Stimulated activated CD8-positive, alpha-beta memory T cell treated with anti-CD3 and anti-CD28 coated beads, Interleukin-2, amount 100 ng/mL, for 1 hour (primary cell): ENCODE measurements at places on chromosomes 11 and 22.

GRCh38 chr11:629237-629583, 2.2 kb upstream of the SCT start:
- DNase-seq: no peak

DNA sequence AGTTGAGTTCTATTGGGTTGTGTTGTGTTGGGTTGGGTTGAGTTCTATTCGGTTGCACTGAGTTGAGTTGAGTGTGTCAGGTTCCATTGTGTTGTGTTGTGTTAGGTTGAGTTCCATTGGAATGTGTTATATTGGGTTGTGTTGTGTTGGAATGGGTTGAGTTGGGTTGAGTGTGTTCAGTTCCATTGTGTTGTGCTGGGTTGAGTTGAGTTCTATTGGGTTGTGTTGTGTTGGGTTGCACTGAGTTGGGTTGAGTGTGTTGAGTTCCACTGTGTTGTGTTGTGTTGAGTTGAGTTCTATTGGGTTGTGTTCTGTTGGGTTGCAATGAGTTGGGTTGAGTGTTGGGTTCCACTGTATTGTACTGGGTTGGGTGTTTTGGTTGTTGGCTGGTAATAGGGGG, 35.5 kb downstream of the ALX4 start:
- no peak for DNase-seq

DNA sequence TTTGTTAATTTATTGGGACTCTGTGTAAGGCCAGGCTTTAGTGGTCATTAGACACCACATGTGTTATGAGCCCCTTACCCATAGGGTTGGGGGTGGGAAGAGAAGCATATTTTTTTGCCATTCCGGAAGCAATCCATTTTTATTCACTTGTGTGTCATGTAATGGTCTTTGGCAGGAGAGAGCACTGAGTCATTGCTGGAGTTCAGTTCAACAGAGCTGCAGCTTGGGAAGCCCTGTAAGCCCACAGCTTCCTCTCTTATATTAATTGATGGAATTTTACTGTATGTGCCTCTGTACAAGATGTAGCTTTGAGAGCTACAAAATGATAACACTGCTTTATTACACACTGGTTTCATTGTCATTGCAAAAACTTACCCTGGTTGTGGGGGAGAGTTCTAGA, 177.3 kb upstream of the SORL1-AS1 start:
- no peak for DNase-seq

DNA sequence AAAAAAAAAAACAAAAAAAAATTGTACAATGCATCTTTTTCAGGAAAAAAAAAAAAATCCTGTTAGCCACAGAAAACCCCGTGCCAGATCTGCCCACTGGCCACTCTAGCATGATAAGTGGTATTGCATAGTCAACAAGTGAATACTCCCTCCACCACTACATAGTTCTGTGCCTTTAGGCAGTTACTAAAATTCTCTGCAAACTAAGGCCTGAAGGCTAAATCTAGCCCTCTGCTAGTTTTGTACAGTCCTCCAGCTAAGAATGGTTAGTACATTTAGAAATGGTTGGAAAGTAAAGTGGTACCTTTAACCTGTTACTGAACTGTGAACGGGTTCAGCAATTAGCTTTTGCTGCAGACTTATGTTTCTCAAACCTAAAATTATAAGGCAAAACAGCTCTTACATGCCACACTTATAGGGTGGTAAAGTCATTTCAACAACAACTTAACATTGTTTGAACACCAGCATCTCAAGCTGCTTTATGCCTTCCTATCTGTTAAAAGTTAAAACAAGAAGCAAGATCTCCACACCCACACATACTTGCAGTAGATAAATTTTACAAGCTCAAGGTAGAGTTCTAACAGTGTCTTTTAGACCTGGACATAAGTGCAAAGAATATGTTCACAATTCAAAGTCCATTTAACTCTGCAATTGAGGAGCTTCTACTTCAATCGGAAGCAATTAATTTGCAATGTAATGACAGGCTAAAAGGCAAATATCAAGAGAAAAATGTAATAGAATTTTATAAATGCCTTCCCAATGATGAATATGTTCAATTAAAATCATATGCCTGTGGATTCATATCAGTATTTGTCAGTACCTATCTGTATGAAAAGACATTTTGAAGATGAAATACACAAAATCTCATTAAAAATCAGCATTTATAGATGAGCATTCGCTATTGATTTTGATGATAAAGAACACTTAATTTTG, 7.3 kb downstream of the C11orf71 start:
- no peak for DNase-seq

GRCh38 chr22:45088576-45088975, 75.1 kb upstream of the NUP50 start:
- DNase-seq: no peak

DNA sequence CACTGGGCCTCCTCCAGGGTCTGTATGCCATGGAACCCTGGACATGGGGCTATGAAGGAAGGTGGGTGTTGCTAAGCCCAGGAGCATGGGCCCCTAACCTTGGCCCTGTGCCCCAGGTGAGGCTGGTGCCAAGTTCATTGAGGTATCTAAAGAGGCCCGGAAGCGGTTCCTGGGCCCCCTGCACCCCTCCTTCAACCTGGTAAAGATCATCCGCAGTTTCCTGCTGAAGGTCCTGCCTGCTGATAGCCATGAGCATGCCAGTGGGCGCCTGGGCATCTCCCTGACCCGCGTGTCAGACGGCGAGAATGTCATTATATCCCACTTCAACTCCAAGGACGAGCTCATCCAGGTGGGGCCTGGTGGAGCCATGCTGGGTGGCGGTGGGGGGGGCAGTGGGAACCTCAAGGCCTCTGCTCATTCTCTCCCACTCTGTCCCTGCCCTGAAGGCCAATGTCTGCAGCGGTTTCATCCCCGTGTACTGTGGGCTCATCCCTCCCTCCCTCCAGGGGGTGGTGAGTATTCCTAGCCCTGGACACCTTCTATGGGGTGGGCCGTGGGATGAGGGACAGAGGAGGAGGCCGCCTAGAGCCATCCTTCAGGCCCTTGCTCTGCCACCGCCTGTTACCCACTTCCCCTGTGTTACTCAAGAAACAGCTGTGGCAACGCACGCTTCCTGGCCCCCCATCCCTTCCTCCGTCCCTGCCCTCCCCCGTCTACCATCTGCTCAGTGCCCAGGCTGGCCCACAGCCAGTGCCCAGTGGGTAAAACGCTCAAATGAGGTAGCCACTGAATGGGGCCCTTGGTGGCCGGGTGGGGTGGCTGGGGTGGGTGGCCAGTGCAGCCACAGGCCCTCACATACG, 3.0 kb downstream of the PNPLA2 start:
- DNase-seq: no peak

- no peak for DNase-seq
Measured at GRCh38 chr11:101279728-101280127, 150.1 kb upstream of the PGR start.

GRCh38 chr11:66056501-66056900, 4.3 kb downstream of the SF3B2 start:
- DNase-seq: no peak

- DNase-seq: no peak
Measured at GRCh38 chr11:12679471-12679870, 5.2 kb downstream of the TEAD1 start.

GRCh38 chr11:81870815-81871214, 862.8 kb downstream of the FAM181B start:
- DNase-seq: no peak

- DNase-seq: no peak
Measured at GRCh38 chr11:128575961-128576350, 11.4 kb downstream of the ETS1 start.

GRCh38 chr22:36182056-36182455, 19.6 kb downstream of the APOL4 start:
- DNase-seq: no peak

GRCh38 chr11:125627236-125627910, 2.4 kb downstream of the CHEK1 start:
- DNase-seq: no peak

- DNase-seq: no peak
Measured at GRCh38 chr11:71491940-71492339, 35.1 kb upstream of the KRTAP5-7 start.

DNA sequence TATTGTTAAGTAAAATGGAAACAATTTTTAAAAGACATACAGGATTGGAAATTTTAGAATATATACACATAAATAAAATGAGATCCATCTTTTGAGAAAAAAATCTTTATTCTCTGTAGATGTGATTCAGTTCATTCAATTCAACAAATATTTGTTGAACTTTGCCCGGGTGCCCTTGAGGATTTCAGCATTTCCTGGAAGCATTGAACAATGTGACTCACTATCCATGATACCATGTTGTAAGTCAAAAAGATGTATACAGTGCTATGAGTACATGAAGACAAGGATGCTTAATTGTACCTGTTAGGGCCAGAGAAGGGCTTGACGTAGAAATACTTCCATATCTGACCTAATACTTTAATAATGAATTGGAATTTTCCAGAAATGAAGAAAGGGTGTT, 353.7 kb downstream of the METTL15 start:
- no peak for DNase-seq

- DNase-seq: no peak
Measured at GRCh38 chr11:9893474-9893873, 229.6 kb downstream of the SWAP70 start.

DNA sequence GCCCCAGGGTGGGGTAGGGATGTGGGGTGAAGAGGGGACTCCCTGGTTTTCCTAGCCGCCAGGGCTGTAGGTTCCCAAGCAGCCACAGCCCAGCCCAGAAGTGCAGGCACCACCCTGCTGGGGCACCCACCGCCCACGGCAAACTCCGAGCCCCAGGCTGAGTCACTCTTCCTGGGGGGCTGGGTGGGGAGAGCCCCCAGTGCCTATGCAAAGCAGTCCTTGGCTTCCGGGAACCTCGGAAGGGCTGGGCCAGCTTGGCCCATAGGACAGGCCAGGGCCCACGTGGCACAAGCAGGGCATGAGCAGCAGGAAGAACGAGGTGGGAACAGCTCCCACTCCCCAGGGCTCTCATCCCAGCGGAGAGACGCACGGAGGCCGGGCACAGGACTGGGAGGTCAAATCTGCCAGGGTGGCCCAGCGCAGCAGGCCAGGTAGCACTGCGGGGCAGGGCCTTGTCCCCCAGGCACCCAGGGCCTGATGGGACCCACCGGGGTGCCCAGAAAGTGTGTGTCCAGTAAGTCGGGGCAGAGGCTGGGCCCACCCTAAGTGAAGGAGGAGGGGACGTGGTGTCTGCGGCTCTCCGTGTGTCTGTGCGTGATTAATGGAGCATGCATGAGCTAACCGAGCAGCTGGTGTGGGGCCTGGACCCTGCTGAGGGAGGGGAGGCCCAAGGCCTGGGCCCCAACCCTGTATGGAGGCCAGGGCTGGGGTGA, 4.6 kb upstream of the IL17REL start:
- DNase-seq: no peak

DNA sequence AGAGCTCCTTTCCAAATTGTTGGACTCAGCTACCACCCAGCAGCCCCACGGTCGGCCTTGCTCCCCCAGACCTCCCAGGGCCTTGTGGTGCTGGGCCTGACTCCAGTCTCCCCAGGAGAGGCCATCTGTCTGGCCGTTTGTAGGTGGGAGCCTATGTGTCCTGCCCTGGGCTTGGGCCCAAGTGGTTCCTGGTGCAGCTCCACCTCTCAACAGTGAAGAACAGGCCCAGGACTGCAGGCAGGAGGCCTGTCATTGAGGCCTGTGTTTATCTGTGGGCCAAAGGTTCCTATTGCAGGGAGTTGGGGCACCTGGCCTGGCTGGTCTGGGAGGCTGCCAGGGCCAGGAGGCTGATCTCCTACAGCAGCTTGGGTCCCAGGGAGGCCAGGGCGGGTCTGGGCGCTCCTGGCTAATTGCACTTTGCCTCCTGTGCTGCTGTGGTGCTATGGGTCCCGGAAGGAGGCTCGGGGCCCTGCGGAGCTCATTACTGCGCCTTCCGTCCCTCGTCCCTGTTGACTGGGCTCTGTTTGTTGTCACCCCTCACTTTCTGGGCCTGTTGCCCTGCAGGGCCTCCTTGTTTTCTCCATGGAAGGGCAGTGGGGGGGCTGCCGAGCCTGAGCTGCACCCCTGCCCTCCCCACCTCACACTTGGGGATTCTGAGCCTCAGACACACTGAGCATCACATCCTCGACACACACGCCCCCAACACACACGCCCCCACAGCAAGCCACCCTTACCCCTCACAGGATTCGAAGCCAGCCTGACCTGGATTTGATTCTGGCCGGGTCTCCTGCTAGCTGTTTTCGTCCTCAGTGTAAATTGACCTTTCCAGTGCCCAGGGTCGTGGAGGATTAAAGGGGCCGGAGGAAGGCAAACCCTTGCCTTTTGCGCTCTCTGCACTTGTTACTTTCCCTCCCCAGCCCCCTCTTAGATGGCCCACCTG, 6.8 kb upstream of the OMP start:
- no peak for DNase-seq

- DNase-seq: no peak
Measured at GRCh38 chr11:106233191-106233590, 155.7 kb downstream of the AASDHPPT start.

- DNase-seq: no peak
Measured at GRCh38 chr11:44575288-44575672, 9.8 kb downstream of the CD82 start.

GRCh38 chr11:75814363-75814676, 690 bp upstream of the UVRAG start:
- DNase-seq: no peak

DNA sequence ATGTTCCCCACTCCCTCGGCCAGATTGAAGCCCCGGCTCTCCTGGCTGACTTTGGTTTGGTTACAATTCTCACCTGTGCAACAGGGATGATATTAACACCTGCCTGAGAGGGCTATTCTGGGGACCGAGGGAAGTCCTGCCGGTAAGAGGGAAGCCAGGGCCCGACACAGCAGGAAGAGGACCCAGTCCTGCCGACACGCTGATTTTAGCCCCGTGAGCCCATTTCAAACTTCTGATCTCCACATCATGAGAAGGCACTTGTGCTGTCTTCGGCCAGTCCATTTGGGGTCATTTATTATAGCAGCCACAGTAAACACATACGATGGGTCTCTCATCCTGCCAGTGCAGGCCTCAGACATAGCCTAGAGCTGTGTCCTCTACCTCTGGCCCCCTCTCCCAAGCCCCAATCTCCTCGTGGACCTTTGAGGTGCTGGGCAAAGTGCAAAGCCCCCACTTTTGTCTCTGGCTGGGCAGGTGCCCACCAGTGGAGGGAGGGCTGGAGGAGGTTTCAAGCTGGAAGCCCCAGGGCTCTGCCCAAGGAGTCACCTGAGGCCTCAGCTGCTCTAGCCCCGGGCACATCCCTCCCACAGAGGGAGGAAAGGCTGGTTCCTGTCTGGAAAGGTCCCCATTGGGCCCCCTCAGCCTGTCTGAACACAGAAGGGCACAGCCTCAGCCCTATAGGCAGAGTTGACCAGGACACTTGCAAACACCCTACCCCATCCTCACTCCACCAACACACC, 59.1 kb upstream of the FGF3 start:
- no peak for DNase-seq

DNA sequence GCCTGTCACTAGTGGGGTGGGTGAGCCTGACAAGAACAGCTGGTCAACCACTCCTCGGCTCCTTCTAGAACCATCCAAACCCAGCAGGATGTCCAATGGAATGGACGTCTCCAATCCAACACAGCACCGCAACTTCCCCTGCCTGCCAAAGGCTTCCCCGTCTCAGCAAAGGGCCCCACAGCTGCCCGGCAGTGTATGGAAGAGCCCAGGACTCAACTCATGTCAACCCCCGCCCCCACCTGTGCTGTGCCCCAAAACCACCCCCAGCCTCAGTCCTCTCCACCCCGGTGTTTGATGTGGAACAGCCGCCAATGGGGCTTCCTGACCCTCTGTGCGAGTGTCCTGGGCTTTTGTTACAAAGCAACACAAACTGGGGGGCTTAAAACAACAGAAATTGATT, 223.8 kb downstream of the CTTN start:
- no peak for DNase-seq

GRCh38 chr11:15932417-15932816, 423.9 kb downstream of the SOX6 start:
- DNase-seq: no peak
